ENCODE measurements at places on chromosomes 1 and 21.

DNA sequence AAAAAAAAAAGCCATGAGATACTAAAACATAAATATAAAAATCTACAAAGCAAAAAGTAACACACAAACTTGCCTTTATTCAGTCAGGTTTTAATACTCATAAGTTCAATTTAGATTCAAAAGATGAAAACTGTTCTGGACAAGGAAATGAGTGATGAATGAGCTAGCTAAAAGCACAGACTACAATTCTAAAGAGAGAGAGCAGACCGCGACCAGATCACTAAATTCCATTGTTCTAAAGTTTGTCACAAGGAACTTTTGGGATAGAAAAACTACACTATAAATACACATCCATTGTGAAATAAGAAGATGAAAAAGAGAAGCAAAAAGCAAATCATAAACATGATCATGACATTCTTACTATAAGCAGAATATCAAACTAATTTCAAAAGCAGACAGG lies 1.7 kb downstream of the ODF2L start:
- DNase-seq, result no peak

GRCh38 chr1:234975122-234975940 lies 153.3 kb downstream of the TOMM20 start:
- no peak for DNase-seq

- no peak for DNase-seq
Measured at GRCh38 chr1:238913210-238913609, 473.2 kb upstream of the CHRM3 start.

- DNase-seq, result no peak
Measured at GRCh38 chr1:181998858-181999257, 62.7 kb downstream of the ZNF648 start.

- no peak for DNase-seq
Measured at GRCh38 chr1:72485801-72486200, 203.5 kb upstream of the NEGR1 start.

DNA sequence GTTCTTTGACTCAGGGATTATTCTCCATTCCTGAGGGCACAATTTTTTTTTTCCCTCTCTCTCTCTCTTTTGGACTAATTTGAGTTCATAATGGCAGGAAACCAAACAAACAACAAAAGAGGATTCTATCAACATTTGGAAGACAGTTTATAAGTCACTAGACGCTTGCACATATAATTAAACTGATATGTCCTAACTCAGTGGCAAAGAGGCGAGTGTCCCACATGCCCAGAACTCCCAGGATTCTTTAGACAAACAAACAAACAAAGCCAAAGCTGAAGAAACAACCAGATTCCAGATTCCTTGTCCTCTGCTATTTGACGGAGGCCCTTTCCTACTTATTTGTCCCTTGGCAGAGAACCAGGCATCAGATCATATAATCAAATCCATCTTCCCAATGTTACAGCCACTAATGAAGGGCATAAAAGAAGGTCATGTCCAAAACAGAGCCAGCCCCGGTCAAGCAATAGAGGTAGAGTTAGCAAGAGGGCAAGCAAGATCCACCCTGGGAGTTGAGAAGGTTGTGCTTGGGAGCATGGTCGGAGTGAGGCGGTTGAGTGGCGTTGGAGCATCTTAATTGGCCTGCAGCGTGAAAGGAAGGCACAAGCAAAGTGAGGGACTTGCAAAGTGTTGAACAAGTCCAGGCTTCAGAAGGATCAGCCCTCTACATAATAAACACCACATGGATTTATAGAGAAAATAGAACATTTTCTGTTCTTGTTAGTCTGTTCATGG lies 30.3 kb downstream of the ZNF362 start:
- DNase-seq, result no peak

DNA sequence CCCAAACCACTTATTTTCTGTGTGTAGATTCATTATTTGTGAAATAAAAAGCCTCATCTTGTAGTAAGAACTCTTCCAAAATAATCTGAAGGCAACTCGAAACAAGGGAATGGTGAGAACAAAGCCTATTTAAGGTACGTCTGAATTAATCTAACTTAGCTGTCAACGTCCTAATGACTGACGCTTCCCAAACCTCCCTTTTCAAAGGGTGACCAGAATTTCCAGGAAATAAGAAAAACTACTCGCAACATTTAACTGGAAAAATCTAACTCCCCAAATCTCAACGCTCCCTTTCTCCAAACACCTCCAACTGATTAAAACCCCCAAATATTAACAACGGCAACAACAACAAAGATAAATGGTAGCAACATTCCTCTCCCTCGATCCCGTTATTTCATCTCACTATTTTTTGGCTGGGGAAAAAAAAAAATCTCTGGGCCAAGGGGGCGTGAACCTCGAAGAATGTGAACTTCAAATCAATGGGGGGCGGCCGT lies 693 bp downstream of the SRSF10 start:
- DNase-seq, result no peak

- DNase-seq, result no peak
Measured at GRCh38 chr1:246602194-246602593, 35.9 kb downstream of the CNST start.

DNA sequence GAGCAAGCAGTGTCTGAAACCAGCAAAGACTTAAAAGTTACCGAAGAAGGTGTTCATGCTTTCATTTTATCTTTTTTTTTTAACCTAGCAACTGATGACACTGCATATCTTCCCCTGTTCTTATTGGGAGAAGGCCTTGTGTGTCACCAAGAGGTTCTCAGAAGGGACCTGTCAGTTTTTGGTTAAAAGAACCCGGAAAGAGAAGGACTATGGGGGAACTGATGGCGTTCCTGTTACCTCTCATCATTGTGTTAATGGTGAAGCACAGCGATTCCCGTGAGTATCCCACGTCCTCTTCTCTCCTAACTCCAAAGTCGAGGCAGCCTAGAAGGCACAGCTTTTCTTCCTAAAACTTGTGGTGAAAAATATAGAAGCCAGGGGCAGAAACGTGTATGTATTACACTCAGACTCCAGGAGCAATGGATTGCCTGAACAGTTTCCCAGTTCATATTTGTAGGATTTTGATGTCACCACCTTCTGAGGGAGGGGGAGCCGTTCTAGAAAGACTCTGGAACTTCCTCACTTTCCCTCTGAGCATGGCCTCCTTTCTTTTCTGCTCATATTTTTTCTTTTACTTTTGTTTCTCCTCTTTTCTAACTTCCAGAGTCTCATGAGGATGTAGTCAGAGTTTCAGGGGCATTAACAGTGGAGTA lies at the start of gene MR1:
MR1 (plus strand) TSS at position 185 of the 653 bp plus-strand sequence; CDS start at position 210, 25 bp downstream.
- DNase-seq, result no peak

DNA sequence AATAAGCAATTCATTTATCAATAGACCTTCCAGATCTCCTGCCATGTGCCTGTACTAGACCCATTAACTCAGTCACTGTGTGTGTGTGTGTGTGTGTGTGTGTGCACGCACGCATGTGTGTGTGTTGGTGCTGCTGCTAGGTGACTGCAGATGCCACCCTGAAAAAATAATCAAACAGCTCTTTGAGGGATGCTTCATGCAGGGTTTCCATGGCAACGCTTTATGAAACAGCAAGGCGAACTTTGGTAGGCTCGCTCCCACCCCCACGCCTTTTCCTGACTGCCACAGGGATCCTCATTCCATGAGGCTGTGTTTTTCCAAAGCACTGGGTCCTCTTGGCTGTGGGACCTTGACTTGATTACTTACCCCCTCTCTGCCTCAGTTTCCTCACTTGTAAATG lies 94.0 kb downstream of the HMGB4 start:
- DNase-seq, result no peak

Measured in stimulated activated CD8-positive, alpha-beta memory T cell treated with anti-CD3 and anti-CD28 coated beads, Interleukin-15, amount 100 ng/mL, for 4 hours (primary cell).